ENCODE measurements at places on chromosomes 3 and 15. TPM values are rescaled to one million over a fixed set of nuclear protein-coding genes. Genes with fewer than 3 reads are reported as not detected.
A peak's percentile ranks its signal among the peaks of the same experiment; 100 is the strongest.

The TRH gene
- total RNA-seq, result not detected

The GABRR3 gene
- not detected for total RNA-seq

DNA sequence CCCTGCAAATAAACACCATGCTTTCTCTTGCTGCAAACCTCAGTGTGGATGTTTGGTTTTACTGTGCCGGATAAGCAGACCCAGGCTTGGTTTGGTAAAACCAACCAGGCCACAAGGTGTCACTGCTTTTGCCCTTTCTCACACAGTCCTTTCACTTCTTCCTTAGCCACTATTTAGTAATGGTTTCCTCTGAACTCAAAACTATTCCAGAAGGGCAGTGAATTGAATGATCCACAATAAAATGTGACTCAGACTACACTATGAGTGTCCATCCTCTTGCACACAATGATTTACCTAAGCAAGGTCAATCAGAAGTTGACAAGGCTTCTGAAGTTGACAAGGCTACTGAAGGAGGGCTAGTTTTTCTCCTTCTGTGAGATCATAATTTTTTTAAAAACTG is 552.4 kb upstream of the CCDC54 start:
- peak; percentile 77 for DNase-seq

DNA sequence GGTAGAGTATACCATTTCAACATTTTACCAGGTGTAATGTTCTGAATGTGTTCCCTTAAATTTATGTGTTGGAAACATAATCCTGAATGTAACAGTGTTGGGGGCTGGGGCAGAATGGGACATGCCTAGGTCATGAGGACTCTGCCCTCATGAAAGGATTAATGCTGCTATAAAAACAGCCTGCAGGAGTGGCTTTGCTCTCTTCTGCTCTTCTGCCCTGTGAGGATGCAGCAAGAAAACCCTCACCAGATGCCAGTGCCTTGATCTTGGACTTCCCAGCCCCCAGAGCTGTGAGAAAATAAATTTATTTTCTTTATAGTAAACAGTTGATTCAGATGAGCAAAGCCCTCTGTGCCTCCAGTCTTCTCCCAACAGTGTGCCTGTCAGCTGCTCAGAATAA is 326.0 kb upstream of the ONECUT1 start:
- no peak for DNase-seq

DNA sequence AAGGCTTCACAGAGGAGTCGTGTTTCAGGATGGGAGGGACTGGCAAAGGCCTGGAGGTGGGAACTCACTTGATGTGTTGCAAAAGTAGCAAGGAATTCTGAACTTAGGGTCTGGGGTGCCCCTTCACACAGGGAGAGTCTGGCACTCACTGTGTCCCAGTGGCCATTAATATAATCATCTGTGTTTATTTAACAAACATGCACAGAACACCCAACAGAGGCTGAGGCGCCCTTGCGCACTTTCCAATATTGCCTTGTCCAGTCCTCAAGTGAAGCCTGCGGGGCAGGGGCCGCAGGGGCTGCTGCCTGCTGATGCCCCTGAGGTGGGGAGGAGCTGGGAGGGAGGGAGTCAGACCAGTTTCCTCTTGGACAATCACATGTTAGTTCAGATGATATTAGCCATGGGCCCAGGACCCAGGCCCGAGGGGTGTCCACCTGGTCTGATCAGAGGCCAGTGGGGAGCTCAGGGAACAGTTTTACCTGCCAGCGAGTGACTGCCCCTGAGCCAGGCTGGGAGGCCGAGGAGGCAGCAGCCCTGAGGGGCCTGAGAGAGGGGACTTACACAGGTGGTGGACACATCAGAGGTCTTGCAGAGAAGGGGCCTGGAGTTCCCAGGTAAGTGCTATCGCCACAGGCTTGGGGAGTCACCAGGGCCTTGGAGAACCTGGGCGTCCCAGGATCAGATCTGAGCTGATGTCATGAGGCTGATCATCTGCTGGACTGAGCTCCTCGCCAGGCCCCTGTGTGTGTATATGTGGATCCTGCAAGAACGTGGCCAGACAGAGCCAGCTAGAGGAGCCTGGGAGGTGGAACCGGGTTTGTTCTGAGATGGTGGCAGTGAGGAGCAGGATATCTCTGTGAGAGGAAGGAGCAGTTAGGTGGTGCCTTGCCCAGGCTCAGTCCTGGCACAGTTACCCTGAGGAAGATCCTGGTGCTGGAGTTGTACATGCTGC is 13.8 kb upstream of the TXNRD3 start:
- DNase-seq, result no peak

- DNase-seq, result peak; percentile 61
These were observed 14.8 kb downstream of the ARNT2 start for GRCh38 chr15:80418892-80419537.
